T-helper 2 cell treated with Interferon-gamma antibody and Interleukin-4, amounts not matched to agents 100 ng/mL and 5 ng/mL, for 36 hours (primary cell): ENCODE measurements at places on chromosomes 6 and 20. TPM values are rescaled to one million over a fixed set of nuclear protein-coding genes. Genes with fewer than 3 reads are reported as not detected.

SLC44A4 gene
- not detected in 2 replicates for total RNA-seq

CRISP3 gene
- not detected in 2 replicates for total RNA-seq

KIAA0408 gene
- total RNA-seq = 10.4 and 11.2 TPM in 2 replicates

PROCR gene
- total RNA-seq = 0.41 and 0.45 TPM in 2 replicates

IMPG1 gene
- not detected in 2 replicates for total RNA-seq

ABHD16A gene
- total RNA-seq = 53.8 and 54.9 TPM in 2 replicates

TDRD6 gene
- total RNA-seq = not detected in 2 replicates

PCNA gene
- total RNA-seq = 483 and 497 TPM in 2 replicates

C6orf47 gene
- total RNA-seq = 20.8 and 21.6 TPM in 2 replicates

BFSP1 gene
- 3.7 and 4.1 TPM in 2 replicates for total RNA-seq

FAM83D gene
- total RNA-seq = 17.3 and 17.6 TPM in 2 replicates

MANEA gene
- total RNA-seq = 19.2 and 23.8 TPM in 2 replicates

RCAN2 gene
- 0.14 TPM in 1 of 2 replicates, not detected in the other for total RNA-seq

RNF5 gene
- 41.1 and 42.9 TPM in 2 replicates for total RNA-seq

TTPAL gene
- 20.7 and 22.6 TPM in 2 replicates for total RNA-seq

VSX1 gene
- not detected in 2 replicates for total RNA-seq

TCP11 gene
- not detected in 2 replicates for total RNA-seq

TSBP1 gene
- not detected in 2 replicates for total RNA-seq

IL17F gene
- total RNA-seq = not detected in 2 replicates

ULBP3 gene
- total RNA-seq = 0.98 and 1.0 TPM in 2 replicates

ZNF451 gene
- 69.9 and 73.9 TPM in 2 replicates for total RNA-seq

PDE7B gene
- 13.5 and 14.0 TPM in 2 replicates for total RNA-seq

SIM1 gene
- total RNA-seq = 0.07 and 0.16 TPM in 2 replicates

MYB gene
- total RNA-seq = 75.7 and 77.9 TPM in 2 replicates

LINC00237 gene
- total RNA-seq = not detected in 2 replicates

OR12D1 gene
- total RNA-seq = not detected in 2 replicates

PLG gene
- 0.39 TPM in 1 of 2 replicates, not detected in the other for total RNA-seq

ZKSCAN4 gene
- 6.0 and 6.4 TPM in 2 replicates for total RNA-seq

TFAP2A gene
- total RNA-seq = 0.07 TPM in 1 of 2 replicates, not detected in the other

FAM209A gene
- total RNA-seq = 1.5 and 1.6 TPM in 2 replicates

OR2J1 gene
- total RNA-seq = not detected in 2 replicates

OR2J3 gene
- not detected in 2 replicates for total RNA-seq

MAS1 gene
- total RNA-seq = not detected in 2 replicates
